Glomerular endothelial cell (primary cell): ENCODE measurements at places on chromosomes 1 and 21. TPM values are rescaled to one million over a fixed set of nuclear protein-coding genes. Genes with fewer than 3 reads are reported as not detected.

DNA sequence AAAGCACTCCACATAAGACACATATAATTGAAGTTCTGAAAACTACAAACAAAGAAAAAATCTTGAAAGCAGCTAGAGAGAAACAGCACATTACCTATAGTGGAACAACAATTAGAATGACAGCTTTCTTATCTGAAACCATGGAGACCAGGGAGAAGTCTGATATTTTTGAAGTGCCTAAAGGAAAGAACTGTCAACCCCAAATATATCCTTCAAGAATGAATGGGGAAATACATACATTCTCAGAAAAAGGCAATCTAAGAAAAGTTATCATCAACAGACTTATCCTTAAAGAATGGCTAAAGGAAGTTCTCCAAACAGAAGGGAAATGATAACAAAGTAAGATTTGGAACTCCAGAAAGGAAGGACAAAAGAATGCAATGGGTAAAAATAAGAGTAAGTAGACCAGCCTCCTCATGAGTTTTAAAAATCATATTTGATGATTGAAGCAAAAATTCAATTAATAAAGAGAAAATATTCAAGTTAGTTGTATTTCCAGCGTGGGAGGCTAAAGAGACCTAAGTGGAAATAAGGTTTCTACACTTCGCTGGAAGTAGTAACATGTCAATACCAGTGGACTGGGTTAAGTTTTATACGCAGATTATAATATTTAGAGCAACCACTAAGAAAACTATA lies 170.8 kb upstream of the SAMSN1 start:
- no peak for DNase-seq

GRCh38 chr1:218304281-218305039 lies 19.4 kb downstream of the RRP15 start:
- no peak for DNase-seq

DNA sequence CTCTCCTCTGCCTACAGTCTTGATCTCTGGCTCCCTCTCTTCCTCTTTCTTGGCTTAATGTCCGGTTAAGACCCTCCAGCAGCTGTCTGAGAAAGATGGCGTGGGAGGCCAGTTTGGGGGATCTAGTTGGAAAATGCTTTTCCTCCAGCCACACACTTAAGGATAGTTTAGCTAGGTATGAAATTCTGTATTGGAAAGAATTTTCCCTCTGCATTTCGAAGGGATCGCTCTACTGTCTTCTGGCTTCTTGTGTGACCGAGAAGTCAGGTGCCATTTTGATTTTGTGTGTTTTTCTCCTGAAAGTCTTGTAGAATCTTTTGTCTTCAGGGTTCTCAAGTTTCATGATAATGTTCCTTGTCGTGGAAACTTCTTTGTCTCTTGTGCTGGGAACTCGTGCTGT lies 28.0 kb downstream of the PRKCZ start:
- no peak for DNase-seq

GRCh38 chr1:211882381-211883004 lies 51.9 kb upstream of the LPGAT1 start:
- no peak for DNase-seq

GRCh38 chr1:80048716-80049115 lies 1042.2 kb upstream of the ADGRL4 start:
- no peak for DNase-seq

Gene WNT4
- 0.10 and 0.29 TPM in 2 replicates for total RNA-seq

DNA sequence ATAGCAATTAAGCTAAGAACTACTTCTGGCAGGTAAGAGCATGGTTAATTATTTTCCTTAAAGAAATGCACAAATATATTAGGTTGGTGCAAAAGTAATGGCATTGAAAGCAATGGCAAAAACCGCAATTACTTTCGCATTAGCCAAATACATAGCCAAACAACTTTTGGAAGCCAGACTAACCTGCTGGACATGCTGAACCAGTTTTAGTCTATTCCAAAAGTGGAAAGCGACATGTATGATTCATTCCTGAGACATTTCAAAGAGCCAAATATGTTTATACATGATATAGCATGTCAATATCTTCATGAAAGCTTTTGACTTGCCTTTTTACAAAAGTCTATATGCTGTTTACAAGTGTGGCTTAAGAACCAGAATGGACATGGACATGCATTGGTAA lies 23.4 kb upstream of the DR1 start:
- no peak for DNase-seq

DNA sequence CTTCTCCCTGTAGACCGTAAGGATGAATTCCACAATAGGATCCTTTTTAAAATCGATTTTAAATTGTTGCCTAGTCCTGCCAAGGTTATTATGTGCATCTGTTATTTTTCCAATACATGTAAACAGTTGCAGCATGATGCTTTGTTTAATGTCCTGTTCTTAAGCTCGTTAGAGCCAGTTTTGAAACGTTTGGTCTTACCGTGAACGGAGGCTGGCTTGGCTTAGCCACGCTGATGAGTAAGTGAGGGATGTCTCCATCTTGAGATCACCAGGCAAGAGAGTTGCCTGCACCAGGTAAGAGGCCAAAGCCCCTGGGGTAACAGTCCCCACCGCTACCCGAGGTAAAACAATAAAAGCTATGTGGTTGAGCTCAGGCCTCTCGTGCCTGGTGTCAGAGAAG lies 17.3 kb downstream of the CSTB start:
- no peak for DNase-seq

DNA sequence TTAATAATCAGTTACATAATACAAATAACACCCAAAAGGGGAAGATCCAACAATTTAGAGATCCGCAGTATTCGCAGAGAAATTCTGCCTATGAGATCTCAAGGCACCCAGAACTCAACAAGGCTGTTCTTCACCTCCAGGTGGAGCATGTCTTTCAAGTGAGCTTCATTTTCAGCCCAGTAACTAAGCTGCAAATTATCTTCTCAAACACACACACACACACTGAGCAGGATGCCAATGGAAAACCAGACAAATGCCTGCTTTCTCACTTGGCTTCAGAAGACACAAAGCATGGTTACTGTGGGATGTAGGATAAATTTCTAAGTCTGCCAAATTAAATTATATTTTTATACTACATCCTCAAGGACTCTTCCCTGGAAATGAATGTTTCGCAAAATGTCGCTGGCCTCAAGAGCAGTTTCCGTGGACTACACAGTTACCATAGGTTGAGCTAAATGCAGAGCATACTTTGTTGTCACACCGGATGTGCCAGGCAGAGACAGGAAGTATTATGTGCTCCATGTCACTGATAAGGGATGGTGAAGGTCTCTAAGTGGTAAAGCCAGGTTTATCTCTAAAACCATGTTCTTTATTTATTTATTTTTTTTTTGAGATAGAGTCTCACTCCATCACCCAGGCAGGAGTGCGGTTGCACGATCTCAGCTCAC lies 30.3 kb downstream of the UBR4 start:
- peak; percentile 20 for DNase-seq

- DNase-seq: no peak
These were observed 10.7 kb downstream of the PIGR start for GRCh38 chr1:206935491-206936067.

- DNase-seq: no peak
These were observed 82.0 kb downstream of the OLFML3 start for GRCh38 chr1:114061121-114061830.

Gene PTGFRN
- total RNA-seq: 86.9 and 92.3 TPM in 2 replicates

DNA sequence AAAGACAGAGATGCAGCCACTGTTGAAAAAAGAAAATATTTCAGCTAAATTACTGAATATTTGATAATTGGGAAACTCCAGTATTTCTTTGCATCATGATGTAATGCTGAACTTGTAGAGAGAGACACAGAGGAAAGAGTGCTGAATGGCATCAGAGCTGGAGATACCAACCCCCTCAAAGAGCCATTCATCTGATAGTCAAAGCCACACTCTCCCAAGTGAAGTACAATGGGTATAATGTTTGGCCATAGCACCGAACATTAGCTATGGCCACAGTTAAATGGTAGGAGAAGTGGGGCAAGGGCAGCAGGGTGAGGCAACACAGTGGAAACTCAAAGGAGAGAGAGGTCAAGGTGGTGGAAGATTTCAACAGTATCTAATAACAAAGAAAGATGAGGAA lies 107.5 kb upstream of the TNFSF4 start:
- no peak for DNase-seq
